ENCODE measurements at places on chromosomes 11 and 22.

DNA sequence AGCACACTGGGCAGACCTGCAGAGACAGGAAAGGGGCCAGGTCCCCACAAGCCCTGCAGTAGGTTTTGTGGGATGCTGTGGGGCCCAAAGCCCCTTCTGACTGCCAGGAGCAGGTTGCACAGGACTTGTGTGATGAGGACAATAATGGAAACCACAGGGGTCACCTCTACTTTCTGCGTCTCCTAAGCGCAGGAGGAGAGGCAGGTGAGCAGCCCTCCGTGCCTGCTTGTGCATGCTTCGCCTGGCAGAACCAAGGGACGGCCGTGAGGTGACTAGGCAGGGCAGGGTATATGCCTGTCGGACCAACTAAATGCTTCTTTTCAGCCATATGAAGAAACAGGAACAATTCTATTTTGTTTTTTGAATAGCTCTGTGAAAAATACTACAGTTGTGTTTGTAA lies 77.9 kb upstream of the PITPNB start:
- DNase-seq: no peak

DNA sequence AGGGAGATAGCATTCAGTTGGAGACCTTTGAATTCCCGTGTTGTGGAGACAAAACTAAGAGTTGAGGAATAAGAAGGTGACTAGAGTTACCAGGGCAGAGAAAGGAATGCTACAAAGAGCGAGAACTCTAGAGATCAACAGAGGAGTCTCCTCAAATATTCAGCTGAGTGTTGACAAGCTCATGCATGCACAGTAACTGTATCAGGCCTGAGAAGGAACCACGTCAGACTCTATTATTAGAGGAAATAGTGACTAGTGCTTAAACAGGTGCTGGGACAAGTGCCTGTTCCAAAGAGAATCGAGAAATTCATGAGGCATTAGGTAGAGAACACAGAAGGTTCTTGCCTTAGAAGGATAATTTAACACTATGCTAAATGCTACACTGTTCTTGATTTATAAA lies 333.8 kb upstream of the CHORDC1 start:
- DNase-seq: no peak

DNA sequence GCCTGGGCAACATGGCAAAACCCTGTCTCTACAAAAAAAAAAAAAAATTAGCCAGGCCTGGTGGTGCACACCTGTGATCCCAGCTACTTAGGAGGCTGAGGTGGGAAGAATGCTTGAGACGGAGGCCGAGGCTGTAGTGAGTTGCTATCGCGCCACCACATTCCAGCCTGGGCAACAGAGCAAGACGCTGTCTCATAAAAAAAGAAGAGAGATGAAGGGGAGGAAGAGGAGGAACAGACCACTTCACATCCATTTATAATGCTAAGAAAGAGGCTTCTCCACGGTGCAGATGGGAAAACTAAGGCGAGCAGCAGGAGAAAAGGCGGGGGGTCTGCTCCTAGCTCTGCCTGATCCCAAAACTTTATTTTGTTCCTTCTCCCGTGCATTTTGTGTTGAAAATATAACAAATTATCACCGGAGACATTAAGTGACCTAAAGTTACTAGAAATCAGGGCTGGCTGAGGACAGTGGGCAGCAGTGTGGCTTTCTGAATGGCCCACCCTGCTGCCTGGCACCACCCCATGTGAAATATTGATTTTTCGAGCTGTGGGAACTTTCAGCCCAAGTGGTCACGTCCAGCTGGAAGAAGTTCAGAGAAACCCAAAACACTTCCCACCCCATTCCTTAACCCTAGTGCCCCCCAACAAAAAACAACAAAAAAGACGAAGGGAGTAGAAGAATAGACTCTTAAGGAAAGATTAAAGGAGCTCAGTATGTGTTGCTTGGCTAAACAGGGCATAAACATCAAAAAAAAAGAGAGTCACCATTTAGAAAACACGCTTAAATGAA lies 9.5 kb downstream of the MYH9 start:
- DNase-seq: no peak

DNA sequence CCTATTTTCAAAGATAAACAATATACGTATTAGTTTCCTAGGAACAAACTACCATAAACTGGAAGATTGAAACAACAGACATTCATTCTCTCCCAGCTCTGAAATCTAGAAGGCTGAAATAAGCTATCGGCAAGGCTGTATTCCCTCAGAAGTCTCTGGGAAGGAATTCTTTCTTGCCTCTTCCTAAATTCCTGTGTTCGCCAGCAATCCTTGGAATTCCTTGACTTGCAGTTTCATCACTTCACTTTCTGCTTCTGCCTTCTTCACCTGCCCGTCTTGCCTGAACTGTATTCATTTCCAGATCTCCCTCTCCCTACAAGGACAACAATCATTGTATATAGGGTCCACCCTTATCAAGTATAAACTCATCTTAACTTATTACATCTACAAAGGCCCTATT lies 17.7 kb upstream of the PRDM10 start:
- no peak for DNase-seq

DNA sequence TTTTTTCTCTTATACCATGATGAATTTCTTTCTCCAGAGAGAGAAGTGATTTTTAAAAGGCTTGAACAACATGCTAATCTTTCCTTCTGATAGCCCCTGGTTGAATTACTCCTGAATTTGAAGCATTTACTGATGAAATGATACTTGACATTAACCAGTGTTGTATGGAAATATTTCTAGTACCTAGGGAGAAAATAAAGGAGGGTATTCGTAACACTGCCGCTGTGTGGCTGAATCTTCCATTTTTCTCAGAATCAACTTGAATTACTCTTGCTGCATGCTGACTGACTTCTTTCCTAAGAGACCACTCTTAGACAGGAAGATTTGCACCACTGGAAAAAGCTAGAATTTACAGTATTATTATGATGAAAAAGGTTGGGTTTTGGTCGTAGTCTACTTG lies 118.3 kb downstream of the FAT3 start:
- no peak for DNase-seq

DNA sequence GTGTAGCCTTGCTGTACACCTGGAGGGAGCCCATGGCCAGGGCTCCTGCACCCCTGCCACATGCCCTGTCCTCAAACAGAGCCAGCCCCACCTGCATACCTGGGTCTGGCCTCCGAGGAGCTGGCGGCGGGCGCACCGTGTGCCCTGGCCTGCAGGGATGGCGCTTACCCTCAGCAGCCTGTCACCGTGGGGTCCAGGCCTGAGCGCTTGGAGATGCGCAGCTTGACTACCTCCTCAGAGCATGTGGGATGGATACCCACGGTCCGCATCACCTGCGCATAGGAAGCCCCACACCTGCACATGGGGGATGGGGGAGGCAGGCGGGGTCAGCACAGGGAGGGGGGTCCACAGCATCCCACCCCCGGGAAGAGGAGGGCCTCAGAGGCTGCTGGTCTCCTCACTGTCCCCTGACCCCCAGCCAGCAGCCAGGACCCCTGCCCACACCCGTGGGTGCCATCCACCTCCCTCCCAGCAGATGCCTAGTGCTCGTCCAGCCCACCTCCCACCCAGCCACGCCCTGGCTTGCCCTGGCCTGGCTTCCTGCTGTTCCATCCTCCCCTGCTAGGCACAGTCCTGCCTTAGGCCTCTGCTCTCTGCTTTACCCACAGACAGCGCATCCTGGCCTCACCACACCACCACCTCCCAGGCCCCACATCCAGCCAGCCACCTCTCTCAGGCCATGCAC lies 22.4 kb upstream of the GNB1L start:
- no peak for DNase-seq

DNA sequence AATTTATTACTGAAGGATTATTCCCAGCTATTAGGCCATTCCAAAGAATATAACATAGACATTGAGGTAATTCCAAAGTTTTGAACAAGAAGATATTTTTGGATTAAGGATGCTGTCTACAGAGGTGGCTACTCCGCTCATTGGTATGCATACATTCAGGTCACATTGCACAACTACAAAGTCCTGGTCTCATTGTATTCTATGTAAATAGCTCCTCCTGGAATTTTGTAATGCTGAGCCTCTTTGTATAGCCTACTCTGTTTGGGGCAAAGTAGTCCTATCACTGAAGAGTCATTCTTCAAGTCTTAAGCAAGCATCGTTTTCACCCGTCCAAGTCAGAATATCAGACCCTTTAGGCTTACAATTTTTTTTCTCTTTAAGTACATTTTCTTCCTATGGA lies 142.4 kb downstream of the KIF18A start:
- no peak for DNase-seq

DNA sequence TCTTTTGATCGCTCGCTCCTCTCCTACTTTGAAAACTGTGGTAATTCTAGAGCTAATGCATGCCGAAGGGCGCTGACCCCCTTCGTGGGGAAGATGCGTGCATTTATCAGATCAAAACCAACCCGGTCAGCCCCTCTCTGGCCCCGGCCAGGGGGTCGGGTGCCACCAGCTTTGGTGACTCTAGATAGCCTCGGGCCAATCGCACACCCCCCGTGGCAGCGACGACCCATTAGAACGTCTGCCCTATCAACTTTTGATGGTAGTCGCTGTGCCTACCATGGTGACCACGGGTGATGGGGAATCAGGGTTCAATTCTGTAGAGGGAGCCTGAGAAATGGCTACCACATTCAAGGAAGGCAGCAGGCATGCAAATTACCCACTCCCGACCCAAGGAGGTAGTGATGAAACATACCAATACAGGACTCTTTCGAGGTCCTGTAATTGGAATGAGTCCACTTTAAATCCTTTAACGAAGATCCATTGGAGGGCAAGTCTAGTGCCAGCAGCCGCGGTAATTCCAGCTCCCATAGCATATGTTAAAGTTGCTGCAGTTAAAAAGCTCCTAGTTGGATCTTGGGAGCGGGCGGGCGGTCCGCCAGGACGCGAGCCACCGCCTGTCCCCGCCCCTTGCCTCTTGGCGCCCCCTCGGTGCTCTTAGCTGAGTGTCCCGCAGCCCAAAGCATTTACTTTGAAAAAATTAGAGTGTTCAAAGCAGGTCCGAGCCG lies 3898.2 kb upstream of the OR11H1 start:
- DNase-seq: no peak

GRCh38 chr11:64060861-64061444 lies 25.2 kb downstream of the FLRT1 start:
- DNase-seq: no peak

- DNase-seq: no peak
Observed at GRCh38 chr11:76798202-76798581, 15.0 kb downstream of the TSKU start.

- no peak for DNase-seq
Observed at GRCh38 chr22:28075358-28075981, 156.4 kb upstream of the PITPNB start.

- no peak for DNase-seq
Observed at GRCh38 chr11:77080643-77081210, 14.0 kb downstream of the CAPN5 start.

DNA sequence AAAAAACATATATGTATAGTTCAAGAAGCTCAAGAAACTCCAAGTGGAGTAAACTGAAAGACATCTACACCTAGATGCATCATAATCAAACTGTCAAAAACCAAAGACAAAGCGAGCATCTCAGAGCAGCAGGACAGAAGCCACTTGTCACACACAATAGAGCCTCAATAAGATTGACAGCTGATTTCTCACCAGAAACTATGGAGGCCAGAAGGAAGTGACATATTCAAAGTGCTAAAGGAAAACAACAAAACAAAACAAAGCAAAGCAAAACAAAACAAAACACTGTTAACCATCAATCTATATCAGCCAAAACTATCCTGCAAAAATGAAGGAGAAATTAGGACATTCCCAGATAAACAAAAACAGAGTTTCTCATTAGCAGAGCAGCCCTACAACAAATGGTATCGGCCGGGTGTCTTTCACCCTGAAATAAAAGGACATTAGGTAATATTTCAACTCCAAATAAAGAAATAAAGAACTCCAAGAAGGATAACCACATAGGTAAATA lies 65.8 kb upstream of the SEPTIN5 start:
- DNase-seq: no peak

- no peak for DNase-seq
Observed at GRCh38 chr11:125943661-125944349, 2.0 kb upstream of the VSIG10L2 start.

- no peak for DNase-seq
Observed at GRCh38 chr11:83278351-83278750, 7.8 kb downstream of the CCDC90B start.

DNA sequence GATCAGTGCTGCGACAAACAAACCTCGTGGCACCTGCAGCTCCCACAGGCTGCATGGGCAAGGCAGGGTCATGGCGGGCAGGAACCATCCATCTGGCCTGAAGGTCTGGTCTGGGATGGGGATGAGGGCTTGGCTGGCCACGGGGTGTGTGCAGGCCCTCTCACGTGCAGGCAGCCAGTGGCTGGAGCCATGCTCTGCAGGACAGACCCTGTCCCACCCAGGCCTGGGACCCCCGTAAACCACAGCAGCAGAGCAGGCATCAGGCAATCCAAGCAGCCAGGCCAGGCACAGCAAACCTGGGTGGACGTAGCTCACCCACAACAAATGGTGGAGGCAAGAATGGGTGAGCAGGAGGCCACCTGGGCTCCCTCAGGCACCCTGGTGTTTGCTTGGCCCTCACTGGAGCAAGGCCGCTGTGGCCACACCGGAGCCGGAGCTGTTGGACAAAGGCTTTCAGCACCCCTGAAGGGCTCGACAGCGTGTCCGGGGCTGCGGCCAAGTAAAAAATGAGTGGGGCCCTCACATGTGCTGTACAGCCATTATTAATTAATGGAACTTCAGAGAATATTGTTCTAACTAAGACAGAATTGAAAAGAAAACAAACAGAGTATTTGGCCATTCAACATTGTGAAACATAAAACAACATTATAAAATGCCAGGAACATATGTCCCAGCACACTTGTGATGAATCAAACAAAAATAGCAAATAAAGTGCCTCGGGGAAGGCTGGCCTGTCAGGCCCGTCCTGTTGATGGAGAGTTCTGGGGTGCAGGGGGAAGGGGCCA lies 24.0 kb upstream of the GNB1L start:
- DNase-seq: no peak

DNA sequence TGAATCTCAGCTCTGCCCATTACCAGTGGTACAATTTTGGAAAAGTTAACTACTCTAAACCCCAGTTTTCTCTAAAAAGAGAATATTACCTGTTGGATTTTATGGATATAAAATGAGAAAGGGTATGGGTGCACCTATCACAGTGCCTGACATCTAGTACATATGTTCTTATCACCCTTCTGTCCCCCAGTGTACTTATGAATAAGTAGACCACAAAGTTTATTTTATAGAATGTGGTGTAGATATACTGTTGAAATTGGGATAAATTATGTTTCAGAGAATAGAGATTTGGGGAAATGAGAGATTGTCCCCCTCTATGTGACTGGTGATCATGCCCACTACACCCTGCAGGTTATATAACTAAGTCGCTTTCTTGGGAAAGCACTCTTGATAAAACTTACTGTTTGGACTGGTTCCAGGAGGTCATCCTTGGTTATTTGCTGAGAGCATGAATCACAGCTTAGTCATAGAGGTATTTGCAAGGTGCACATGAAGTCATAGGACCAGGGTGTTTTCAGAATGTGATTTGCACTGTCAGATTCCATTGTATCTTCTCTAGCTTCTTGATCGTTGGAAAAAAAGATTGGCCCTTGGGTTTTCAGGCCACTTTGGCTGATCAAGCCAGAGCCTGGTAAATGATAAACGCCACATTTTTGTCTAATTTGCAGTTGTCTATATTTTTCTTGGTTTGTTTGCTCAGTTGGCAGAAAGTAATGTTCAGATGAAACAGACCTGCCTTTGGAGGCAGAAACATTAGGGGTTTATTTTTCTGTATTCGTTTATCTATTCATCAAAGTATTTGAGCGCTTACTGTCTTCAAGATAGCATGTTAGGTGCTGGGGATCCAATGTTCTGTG lies 21.3 kb downstream of the STX3 start:
- no peak for DNase-seq
